DMS 273 treated with DMSO at 0.1 percent for 48 hours (cell line): ENCODE measurements at places on chromosomes 2 and 18.

GRCh38 chr2:96506907-96507240 is 1.7 kb upstream of the NEURL3 start:
- no peak for DNase-seq

DNA sequence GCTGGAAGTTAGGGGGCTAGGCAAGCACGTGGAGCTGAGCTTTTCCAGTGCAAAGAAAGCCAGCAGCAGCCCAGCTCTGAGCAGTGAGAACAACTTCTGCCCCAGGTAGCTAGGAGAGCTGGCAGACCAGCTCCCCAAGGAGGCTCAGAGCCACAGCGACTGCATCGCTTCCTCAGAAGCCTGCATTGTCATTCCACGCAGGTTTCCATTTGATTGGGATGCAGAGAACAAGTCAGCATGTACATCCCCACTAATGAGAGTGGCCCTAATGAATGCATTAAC is 45.1 kb downstream of the C1QL2 start:
- no peak for DNase-seq

GRCh38 chr2:3612639-3613523 is 18.0 kb downstream of the COLEC11 start:
- no peak for DNase-seq

DNA sequence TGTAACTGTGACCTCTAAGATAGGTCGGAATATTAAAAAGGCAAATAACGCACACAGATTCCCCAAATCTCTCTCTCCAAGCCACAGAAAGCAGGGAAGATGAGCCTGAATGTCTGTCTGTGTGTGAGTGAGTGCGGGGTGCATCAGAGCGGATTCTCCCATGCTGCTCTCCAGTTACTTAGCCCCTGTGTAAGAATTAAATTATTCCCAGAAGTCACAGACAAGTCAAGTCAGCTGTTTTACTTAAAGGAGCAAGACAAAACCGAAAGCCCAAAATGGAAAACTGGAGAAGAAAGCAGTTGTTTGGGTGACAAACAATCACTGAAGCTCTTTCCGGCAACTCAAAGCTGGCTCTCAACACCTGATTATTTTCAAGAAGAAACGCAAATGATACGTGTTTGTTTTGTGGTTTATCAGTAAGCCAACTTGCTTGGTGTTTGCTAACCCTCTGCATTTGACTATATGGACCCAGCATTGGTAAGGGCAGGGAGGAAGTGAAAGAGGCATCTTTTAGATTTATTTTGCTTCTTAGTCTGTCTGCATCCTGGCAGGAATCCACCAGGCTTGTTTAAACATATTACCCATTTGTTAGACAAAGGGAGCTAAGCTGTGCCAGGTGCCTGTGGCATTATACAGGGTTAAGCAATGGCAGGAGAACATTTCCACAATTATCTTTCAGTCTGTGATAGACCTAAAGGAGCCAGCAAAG is 121.5 kb upstream of the CREB1 start:
- DNase-seq: no peak

GRCh38 chr2:105885456-105885855 is 140.7 kb downstream of the NCK2 start:
- DNase-seq: no peak

GRCh38 chr2:210477496-210477895 is 937 bp upstream of the LANCL1 start:
- no peak for DNase-seq

DNA sequence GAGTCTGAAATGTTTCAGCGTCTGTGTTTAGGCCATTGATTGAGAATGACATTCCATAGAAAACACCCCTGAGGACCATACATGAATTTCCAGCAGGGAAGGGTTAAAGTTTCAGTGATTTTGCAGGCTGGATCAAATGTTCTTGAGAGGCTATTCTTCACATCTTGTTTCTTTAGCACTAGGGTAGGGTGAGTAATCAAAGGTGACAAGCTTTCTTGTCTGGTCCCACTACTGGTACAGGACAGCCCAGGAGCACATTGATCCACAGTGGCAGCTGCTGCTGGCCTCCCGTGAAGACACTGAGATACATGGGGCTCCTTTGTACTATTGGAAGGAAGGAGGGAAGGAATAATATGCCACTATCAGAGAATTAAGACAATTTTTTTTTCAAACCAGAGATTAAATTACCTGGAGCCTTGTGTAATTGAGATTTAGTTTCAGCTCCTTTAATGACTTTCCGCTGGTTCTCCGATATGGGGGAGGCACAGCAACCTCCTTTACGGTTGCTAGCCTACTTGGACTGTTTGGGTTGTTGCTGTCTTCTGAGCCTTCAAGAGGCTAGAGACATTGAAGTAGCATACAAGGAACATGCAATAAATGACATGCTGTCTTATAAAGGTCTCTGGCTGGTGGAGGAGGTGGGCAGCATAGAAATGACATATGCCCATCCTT is 368.9 kb downstream of the SOX11 start:
- no peak for DNase-seq

GRCh38 chr2:102304268-102304667 is 7.1 kb upstream of the IL1RL1 start:
- DNase-seq: no peak

DNA sequence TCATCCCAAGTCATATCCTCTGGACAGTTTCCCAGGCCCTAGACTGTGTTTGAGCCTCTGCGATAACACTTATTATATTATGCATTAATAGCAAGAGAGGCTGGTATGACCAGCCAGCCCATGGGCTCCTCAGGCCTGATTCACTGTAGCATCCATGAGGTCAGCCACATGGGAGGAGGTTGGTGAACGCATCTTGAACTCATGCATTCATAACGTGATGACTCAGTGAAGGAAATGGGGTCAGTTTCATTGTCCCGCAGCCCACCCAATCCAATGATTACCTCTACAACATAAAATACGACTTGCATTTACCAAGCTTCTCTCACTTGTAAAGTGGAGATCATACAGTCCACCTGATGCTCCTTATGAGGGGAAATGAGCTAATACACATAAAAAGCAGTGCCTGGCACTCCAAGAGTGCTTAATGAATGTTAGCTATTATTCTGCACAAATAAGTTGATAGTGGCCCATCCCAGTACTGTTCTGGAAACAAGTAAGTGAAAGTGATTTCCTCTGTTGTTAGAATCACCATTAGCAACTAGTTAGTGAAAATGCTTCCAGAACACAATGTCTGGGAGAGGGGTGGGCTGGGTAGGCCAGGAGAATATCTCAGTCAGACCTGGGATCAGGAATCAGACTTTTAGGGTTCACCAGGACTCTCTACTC is 46.1 kb upstream of the CELF4 start:
- no peak for DNase-seq

- no peak for DNase-seq
Observed at GRCh38 chr2:222196159-222196558, 102.6 kb downstream of the PAX3 start.

DNA sequence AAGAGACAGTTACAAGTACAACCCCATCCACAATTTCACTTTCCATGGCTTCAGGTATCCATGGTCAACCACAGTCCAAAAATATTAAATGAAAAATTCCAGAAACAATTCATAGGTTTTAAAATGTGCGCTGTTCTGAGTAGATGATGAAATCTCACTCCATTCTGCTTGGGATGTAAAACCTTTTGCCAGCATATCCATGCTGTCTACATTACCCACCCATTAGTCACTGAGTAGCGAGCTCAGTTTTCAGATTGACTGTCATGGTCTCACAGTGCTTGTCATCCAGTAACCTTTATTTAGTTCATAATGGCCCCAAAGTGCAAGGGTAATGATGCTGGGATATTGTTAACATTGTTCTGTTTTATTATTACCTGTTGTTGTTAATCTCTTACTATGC is 40.5 kb downstream of the SMAD4 start:
- DNase-seq: no peak

GRCh38 chr2:887639-888038 is 63.0 kb upstream of the SNTG2 start:
- DNase-seq: no peak

DNA sequence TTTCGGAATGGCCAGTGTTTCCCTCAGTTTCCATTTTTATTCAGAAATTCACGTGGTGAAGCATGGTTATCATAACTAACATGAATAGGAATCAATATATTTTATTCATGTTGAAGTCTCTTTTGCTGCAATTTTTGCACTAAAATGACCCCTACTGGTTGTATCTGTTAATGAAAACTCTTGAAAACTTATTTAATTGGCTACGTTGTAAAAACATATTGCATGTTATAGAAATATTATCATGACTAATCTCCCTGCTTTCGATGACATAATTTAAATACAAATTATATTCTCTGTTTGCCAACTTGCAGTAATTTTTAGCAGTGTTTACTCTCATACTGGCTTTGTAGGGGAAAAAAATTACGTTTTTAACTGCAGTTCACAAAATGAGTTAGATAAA is 3.5 kb downstream of the CRIM1 start:
- no peak for DNase-seq

GRCh38 chr2:174450021-174450816 is 36.6 kb downstream of the GPR155 start:
- no peak for DNase-seq

GRCh38 chr2:26455037-26455669 is 22.8 kb downstream of the OTOF start:
- DNase-seq: no peak

GRCh38 chr18:28115149-28115550 is 61.8 kb downstream of the CDH2 start:
- DNase-seq: no peak

DNA sequence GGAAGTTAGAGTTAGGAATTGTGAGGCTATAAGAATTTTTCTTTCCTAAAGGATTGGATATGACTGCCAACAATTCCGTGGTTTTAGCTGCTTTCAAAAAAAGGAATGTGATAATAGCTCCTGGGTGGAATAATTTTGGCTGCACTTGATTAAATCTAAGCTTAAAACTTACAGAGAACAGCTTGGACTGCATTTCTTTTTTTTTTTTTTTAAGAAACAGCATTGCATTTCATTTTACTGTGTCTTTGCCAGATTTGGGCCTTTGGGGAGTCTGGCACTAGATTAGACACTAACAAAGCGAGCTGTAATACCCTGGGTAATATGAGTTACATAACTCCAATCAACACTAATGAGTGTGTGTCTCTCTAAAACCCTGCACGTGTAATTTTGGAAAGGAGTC is 37.8 kb upstream of the ZNF397 start:
- no peak for DNase-seq

GRCh38 chr2:16244153-16244965 is 304.0 kb downstream of the MYCN start:
- DNase-seq: no peak

GRCh38 chr2:72894514-72894913 is 7.3 kb downstream of the SPR start:
- DNase-seq: no peak

DNA sequence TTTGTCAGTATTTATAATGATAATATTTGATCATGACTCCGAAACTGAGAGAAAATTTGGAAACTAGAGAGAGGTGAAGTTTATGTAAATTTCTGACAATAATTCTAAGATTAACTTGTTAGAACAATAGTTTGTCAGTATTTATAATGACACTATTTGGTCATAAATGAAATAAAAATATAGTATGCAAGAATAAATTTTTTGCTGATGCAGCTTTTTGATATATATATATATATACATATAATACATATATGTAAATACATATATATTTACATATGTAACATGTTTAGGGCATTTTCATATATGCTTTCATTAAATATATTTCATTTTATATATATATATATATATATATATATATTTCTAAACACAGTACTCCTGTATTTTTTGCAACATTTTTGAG is 1158.1 kb downstream of the LRP1B start:
- no peak for DNase-seq

DNA sequence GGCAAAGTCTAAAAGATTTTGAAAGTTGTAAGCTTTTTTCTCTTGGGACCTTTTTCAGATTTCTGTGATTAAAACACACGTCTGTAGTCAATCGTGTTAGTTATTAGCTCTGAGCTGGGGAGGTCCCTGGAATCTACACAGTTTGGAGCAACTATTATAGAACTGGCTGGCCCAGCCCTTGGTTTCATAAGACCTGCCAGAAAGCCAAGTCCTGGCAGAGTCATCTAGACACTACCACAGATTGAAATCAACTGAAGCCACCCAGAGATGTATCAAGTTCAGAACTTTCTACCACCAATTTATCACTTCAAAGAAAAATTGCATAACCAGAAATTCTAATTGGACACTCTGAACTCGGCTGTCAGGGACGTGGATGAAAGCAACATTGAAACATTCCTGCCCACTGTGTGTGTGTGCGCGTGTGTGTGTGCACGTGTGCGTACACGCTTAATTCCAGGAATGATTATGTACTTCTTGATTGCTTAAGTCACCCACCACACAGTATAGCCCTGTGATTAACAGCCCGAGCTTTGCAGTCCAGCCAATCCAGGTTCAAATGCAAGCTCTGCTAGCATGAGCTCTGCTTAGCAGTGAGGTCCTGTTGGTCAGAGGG is 126.3 kb downstream of the TPGS2 start:
- DNase-seq: no peak

GRCh38 chr2:239674981-239675825 is 274.4 kb upstream of the HDAC4 start:
- no peak for DNase-seq

GRCh38 chr2:217993817-217994463 is 8.9 kb downstream of the TNS1 start:
- no peak for DNase-seq

- peak; percentile 49 for DNase-seq
Observed at GRCh38 chr2:239716536-239717318, 308.4 kb downstream of the NDUFA10 start.

GRCh38 chr2:10091182-10091888 is 11.1 kb upstream of the CYS1 start:
- no peak for DNase-seq

- DNase-seq: no peak
Observed at GRCh38 chr2:1397350-1397749, 15.9 kb upstream of the TPO start.

DNA sequence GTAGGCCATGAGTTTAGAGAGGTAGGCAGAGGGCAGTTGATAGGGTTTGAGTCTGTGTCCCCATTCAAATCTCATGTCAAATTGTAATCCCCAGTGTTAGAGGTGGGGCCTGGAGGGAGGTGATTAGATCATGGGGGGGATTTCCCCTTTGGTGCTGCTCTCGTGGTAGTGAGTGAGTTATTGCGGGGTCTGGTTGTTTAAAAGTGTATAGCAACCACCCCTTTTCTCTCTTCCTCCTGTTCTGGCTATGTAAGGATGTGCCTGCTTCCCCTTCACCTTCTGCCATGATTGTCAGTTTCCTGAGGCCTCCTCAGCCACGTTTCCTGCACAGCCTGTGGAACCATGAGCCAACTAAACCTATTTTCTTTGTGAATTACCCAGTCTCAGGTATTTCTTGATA is 25.5 kb downstream of the MARCHF4 start:
- DNase-seq: no peak

- no peak for DNase-seq
Observed at GRCh38 chr2:206345606-206346005, 71.1 kb downstream of the ZDBF2 start.
